ENCODE measurements at places on chromosomes 13 and 19.

DNA sequence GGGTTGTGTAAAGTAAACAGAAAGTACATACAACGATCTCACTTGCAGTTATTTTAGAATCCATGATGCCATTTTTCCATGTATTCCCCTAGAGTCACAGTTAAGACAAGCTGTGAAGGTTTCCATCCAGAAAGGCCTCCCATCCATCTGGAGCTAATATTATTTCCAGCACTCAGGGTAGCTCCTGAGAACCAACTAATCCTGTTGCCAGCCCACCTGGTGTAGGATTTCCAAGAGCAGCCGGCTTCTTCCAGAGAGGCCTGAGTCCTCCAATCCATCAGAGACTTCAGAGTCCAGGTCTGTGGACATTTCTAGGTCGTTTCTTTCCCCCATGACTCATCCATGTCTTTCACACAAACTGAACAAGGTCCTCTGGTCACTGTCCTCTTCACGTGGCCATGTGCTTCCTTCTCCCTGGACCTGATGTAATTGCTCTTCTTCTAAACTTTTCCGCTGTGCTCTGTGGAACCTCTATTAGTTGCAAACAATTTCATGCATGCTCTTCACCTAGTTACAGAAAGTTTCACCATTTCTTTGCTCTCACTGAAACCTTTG, 270.3 kb upstream of the TMTC4 start:
- no peak for DNase-seq

- no peak for DNase-seq
Observed at GRCh38 chr13:28837111-28837510, 17.0 kb downstream of the MTUS2 start.

DNA sequence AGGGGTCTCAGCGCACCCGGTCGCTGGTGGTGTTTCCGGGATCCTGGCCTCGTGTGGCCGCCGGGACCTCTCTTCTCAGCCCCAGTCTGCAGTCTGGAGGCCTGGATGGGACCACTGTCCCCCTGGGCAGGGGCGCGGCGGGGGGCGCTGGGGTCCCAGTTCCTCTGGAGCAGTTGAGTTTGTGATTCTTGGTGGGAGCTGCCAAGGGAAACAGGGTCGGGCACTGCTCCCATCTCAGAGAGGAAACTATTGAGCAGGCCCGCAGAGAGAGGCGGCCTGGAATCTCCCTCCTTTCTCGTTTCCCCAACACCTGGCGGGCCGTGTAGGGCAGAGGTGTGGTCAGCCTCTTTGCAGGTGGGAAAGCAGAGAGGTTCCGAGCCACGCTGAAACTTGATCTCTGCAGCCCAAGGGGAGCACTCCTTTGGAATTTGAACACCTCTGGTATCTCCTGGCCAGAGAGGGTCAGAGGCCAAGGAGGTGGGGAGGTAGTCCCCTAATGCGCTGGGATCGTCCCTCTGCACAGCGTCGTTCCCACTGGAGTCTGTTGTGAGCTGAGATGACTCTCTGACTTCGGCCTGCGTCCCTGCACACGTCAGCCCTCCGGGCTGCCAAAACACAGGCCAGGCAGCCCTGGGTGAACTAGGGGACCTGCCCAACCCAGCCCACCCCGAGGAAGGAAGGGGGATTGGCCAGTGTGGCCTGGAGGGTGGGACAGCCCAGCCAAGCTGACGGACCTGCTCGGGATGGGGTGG, 741 bp downstream of the PLEKHF1 start:
- no peak for DNase-seq

GRCh38 chr13:42116225-42116624, 67.8 kb downstream of the DGKH start:
- DNase-seq: no peak

- DNase-seq: no peak
Observed at GRCh38 chr13:101757446-101758039, 305.1 kb downstream of the ITGBL1 start.

Data from lower leg skin (tissue), 4 donors.